ENCODE measurements at places on chromosomes 7 and 10.
A peak's percentile ranks its signal among the peaks of the same experiment; 100 is the strongest.

DNA sequence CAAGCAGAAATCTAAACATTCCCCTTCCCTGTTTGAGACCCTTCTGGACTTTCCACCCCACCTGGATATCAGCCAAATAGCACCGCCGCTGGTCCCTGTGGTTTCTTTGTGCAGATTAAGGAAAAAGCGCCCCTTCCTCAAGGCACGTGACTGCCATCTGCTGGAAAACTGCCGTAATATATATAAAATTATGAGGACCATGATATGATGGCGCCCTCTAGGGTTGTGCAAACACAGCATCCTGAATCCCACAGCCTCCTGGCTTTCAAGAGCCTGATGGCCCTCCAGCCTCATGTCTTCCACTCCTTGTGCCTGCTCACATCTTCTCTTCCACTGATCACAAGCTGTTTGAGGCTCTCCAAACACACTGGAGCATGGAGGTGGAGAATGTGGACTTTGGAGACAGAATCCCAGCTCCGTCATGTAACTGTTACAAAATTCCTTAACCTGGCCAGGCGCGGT is 121.3 kb downstream of the MYL10 start:
- no peak for DNase-seq

- no peak for DNase-seq
Observed at GRCh38 chr10:132941640-132942051, 724 bp downstream of the CFAP46 start.

DNA sequence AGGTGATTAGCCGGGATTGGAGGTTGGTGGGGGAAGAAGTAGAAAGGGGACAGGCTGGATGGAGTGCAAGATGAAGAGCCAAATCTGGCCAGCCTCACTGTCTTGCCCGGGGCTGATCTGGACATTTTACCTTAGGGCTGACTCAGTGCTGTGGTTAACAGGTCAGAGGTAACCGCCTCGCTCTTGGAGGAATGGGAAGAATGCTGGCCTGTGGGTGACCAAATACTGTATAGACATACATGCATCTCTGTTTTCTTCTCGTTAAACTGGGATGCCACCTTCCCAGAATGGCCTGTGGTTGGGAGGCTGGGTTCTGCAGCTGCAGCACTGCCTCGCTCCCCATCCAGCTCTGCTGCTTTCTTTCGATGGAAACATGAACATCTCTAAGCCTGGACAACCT is 120.0 kb downstream of the SEC23IP start:
- no peak for DNase-seq

GRCh38 chr7:99190359-99191009 is 17.4 kb downstream of the KPNA7 start:
- DNase-seq, result no peak

DNA sequence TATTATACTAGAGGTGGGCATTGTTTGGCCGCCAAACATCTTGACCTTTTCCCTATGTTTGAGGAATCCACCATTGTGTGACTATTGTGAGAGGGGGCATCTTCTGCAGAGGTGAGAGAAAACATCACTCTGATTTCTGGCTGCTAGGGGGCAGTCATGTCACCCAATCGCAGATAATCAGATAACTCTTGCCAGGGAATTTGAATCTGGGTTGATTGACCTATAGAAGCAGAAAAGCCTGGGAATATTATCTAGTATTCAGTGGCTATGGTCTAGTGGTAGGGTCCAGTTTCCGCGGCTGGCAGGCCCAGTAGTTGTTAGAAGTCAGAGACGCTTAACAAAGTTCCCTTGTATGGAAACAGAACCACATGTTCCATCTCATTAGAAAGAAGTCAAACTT is 808.5 kb downstream of the PHTF2 start:
- DNase-seq, result no peak

DNA sequence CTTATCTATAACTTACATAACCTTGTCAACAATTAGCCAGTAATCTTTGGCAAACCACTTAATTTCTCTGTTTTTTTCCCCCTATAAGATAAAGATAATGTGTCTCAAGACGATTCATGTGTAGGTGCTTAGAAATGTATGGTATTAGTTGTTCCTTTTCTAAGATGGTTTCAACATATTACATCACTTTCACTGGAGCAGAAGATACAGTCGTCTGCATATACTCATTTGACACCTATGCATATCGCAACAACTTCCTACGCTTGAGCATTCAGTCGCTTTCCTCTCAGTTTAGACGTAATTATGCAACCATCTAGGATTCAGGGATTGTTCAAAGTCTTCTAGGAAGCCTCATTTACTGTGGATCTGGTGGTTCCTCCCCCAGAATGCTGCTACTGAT is 396.7 kb downstream of the PHTF2 start:
- DNase-seq, result no peak

DNA sequence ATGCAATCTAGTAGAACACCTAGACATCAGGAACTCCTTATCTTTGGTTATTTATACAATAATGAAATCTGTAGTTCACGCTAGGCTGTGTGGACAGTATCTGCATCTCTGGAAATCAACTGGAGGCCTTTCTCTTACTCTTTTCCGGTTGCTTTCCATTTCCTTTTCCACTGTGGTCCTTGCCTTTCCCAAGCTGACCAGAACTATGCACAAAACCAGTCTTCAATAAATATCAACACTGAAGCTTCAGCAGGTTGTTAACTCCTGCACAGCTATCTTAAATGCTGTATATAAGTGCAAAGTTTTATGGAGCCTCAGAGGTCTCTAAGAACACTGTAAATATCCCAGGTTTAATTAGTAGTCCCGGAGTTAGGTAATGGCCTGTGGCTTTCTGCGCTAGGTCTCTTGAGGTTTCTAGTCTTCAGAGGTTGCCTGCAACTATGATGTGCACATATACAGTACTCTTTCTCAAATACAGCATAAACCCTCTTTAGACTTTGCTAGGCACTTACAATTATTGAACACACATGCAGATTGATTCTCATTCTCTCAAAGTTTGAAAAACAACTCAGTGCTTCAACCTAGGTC is 2.4 kb downstream of the KLLN start:
- DNase-seq, result no peak

DNA sequence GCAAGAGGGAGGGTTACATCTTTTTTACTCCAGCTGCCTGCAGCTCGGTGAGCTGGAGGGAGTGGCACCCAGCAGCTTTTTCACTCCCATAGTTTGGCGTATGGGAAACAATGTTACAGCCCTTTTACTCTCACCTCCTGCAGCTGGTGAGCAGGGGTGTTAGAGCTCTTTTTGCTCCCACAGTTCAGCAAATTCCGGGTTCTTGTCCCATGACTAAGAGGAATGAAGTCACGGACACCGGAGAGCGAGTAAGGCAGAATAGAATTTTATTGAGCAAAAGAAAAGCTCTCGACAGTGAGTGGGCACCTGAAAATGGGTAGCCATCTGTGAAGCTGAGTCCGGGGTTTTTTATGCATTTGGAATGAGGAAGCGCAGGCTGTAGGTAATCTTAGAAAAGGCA is 446.6 kb downstream of the GFRA1 start:
- DNase-seq, result no peak

DNA sequence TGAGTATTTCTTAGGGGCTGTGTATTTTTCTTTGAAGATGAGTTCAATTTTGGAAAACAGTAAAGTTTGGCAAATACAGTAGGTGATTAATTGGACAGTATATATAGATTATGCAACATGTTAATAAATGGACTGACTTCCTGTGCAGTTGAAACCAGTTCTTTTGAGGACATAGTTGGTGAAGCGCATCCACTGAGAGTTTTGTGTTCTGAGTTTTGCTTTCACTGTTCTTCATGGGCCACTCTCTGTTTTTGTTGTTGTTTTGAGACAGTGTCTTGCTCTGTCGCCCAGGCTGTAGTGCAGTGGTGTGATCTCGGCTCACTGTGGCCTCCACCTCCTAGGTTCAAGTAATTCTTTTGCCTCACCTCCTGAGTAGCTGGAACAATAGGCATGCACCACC is 109.0 kb downstream of the SDHAF3 start:
- DNase-seq, result no peak

DNA sequence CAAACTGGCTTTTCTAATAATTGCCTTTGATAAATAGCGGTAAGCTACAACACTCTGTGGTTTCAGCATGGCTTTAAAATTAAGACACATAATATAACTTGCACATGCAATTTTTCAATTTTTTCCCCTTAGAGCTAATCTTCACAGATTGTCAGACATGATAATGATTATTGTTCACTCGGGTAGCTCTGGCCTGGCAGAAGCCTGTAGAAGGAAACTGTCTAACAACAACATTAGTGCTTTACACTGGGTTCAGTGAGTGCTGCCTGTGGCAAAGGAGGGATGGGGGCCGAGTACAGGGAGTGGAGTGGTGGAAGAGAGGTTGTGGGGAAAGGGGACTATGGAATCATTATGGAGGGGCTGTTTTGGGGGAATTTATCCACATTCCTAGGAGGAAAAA is 67.2 kb upstream of the AUTS2 start:
- DNase-seq, result no peak

DNA sequence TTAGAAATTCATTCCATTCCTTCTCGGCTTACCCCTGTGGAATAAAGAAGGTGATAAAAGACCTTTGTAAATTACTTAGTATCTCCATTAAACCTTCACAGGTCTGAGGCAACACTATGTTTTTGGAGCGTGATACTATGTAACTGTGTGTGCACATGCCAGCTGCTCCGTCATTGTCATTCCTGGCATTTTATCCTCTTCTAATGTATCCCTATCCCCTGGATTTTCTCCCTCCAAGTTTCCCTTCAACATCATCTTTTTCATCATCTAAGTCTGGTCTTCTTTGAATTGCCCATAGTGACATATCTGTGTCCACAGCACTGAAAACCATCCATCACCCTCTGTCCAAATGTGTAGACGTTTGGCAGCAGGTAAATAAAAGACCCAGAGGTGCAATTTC is 125.7 kb downstream of the TEX36 start:
- DNase-seq, result no peak

- no peak for DNase-seq
Observed at GRCh38 chr10:78806681-78807221, 262.0 kb upstream of the ZMIZ1 start.

DNA sequence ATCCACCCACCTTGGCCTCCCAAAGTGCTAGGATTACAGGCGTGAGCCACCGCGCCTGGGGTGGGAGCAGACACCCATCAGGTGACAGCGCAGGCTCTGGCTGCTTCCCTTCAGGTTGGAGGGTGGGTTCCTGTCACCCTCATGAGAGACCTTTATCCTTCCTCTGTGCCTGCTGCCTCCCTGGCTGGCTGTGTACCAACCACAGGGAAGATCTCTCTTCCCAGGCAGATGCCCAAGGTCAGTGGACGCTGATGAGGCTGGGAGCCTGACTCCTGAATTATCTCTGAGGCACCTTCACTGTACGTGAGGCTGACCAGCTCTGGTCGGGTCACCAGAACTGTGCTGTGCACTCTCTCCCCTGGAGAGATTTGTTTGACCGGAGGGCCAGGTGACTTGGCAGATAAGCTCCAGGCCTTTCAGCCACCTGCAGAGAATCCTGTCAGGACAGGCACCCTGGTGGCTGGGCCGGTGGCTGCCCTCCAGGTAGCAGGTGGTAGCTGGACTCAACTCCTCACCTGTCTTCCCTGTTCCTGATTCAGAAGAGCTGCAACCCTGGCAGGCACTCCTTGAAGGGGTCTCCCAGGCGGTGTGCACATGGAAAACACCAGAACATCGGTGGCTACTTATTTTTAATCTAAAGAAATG is 251.9 kb downstream of the GLRX3 start:
- DNase-seq, result no peak

DNA sequence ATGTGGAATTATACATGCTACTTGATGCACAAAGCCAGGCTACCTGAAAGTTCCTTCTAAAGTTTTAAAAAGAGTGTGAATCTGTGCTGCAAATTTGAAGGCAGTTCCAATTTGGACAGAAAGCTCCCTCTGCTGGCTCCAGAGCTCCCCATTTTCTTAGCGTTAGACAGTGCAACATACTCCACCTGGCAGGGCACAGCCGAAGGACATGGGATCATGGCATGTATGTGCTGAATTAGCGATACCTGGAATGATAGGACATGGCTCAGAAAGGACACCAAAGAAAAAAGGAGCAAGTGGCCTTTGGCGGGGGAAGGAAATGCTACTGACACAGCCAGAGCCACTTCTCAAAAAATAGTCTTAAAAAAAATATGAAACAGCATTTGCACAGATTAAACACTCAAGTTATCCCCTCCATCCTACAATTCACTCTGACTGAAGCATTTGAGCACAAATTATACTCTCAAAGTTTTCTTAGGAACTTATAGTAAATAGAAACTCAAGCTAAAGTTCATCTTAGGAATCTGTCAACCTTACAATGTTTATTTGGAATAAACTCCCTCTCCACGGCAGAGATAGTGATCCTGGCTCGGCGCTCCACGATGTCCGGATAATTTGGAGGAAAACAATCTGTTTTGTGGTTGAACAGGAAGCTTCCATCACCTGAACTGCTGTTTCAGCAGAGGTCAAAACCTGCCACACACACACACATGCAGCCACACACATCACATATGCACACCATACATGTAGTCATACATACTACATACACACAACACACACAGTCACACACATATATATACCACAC is 80.0 kb downstream of the C7orf25 start:
- no peak for DNase-seq

GRCh38 chr7:137975221-137975620 is 26.7 kb downstream of the CREB3L2 start:
- no peak for DNase-seq

- DNase-seq, result no peak
Observed at GRCh38 chr7:43750016-43750887, 8.2 kb upstream of the BLVRA start.

- DNase-seq, result peak; percentile 60
Observed at GRCh38 chr10:114337510-114338462, 66.5 kb downstream of the AFAP1L2 start.

DNA sequence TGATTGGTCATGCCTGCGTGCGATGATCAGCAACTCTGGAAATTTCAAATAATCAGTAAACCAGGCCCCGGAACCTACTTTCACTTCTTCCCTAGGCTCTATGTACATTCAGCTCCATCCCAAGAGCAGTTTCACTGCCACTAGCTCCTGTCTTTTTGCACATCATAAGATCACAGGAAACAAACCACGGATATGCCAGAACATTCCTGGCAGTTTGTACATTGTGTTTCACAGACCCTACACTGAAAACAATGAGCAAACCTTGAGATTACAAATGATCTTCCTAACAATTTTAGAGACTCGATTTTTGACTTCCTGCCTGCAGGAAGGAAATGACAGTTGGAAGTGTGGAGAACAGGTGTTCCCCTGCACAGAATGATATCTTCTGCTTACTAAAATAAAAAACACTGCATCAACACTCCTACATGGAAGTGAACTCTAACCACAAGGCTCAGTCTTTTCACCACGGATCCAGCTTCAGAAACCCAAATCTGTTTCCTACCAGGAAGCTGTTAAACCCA is 7.6 kb upstream of the TMEM236 start:
- DNase-seq, result no peak

DNA sequence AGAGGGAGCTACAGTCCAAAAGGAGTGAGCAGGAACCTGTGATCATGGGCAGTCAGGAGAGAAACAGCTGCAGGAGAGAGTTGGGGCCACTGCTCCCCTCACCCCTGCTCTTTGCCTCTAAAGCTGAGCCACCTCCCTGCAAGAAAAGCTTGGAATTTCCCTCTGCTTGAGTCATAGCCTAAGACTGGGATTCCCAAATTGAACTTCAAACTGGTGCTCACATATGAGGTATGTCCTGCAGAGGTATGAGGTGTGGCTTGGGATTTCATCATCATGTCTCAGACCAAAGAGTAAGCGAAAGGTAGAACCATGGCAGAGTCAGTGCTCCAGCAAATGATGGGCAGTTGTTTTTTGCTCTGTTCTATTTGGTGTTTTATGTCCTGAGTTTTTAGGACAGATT is 237.1 kb upstream of the NRP1 start:
- no peak for DNase-seq

- DNase-seq, result no peak
Observed at GRCh38 chr7:8433477-8434289, at the start of gene NXPH1. TSS of gene NXPH1 (plus strand) at chr7:8433609.

GRCh38 chr7:142798451-142799436 is 28.0 kb downstream of the PRSS2 start:
- no peak for DNase-seq

All from activated CD8-positive, alpha-beta memory T cell treated with anti-CD3 and anti-CD28 coated beads for 48 hours (primary cell).